Fibroblast of lung (primary cell): ENCODE measurements at places on chromosomes 5 and 9.

- DNase-seq = peak; percentile 49
These were observed 59.8 kb downstream of the SH3RF2 start for GRCh38 chr5:145996135-145996534.

DNA sequence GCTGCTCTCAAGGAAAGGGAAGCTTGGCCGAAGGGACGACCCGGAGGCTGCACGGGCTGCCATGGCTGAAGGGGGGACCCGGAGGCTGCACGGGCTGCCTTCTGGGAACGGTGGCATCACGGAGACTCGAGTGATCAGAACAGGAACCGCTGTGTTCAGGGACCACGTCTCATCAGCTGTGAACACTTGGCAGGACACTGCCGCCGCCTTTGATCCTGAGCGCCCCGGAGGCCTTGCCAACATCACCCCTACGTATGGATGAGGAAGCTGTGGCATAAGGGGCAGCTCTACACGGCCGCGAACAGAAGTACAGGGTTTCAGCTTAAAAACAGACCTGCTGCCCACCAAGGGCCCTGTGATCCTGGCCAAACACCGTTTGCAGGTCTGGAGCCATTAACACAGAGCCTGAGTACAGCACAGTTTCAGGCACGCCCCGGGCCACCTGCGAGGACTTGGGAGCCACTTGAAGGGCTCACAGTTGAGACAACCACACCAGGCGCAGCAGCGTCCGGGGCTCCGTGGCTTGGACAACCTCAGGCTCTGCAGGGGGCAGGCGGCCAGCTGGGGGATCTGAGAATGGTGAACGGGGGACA, 23.9 kb upstream of the TERT start:
- no peak for DNase-seq

DNA sequence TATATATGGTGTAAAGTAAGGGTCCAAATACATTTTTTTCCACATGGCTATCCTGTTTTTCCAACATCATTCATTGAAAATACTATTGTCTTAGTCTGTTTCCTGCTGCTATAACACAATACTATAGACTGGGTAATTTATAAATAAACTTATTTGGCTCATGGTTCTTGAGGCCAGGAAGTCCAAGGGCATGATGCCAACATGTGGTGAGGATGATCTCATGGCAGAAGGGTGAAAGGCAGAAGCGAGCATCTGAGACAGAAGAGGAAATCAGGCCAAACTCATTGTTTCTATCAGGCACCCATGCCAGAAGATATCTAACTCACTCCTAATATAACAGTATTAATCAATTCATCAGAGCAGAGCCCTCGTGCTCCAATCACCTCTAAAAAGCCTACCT, 42.6 kb downstream of the ANKRD55 start:
- peak; percentile 75 for DNase-seq

DNA sequence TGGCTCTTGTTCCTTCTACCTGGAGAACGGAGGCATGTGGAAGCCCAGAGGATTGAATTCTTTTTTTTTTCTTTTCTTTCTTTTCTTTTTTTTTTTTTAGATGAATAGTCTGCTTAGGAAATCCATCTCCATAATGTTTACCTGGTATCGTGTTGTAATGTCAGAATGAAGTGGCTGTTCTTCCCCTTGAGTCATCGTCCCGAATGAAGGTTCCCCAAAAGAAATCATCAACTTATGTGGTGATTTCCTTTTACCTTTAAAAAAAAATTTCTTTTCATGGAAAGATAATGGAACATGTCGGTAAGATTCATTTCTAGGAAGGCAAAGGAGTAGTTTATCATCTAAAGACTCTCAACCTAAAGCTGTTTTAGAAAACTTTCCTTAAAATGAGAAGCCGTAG, 59.7 kb downstream of the DOCK8 start:
- DNase-seq = no peak

DNA sequence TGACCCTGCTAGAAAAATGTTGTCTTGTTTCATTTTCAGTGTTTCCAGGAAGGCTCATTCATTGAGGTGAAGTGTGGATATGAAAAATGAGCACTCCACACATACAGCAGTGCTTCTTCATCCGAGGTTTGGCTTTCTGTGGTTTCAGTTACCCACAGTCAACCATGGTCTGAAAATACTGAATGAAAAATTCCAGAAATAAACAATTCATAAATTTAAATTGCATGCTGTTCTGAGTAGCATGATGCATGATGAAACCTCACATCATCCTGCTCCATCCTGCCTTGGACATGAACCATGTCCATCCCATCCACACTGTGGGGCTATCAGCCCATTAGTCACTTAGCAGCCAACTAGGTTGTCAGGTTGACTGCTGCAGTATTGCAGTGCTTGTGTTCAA, 10.4 kb upstream of the SLC45A2 start:
- DNase-seq = peak; percentile 60

- DNase-seq = peak; percentile 51
These were observed 17.6 kb downstream of the GM2A start for GRCh38 chr5:151270599-151270998.

DNA sequence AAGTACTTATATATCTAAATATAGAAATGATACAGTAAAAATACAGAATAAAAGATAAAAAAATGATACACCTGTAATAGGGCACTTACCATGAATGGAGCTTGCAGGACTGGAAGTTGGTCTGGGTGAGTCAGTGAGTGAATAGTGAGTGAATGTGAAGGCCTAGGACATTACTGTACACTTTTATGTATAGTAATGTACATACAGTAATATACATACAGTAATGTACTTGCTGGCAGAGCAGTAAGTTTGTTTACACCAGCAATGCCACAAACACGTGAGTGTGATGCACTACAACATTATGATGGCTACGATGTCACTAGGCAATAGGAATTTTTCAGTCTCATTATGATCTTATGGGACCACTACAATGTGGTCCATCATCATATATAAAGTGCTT, 34.2 kb downstream of the SUSD1 start:
- DNase-seq = no peak

DNA sequence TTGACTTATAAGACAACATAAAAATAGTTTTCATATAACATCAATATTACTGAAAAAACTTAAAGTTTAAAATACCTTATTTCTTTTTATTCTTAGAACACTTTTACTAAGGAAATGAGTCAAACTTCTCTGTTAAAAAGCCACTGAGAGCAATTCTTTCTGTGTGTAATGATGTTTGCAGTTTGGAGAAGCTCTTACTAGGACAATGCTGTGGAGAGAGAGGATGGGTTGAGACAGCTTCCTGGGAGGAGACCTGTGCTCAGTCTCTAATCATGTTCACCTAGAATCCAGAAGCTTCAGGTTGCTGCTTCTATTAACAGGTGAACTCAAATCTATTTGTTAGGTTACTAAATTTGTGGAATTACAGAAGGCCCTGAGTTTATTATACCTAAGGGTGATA, 198.5 kb downstream of the DNAH5 start:
- peak; percentile 4 for DNase-seq

DNA sequence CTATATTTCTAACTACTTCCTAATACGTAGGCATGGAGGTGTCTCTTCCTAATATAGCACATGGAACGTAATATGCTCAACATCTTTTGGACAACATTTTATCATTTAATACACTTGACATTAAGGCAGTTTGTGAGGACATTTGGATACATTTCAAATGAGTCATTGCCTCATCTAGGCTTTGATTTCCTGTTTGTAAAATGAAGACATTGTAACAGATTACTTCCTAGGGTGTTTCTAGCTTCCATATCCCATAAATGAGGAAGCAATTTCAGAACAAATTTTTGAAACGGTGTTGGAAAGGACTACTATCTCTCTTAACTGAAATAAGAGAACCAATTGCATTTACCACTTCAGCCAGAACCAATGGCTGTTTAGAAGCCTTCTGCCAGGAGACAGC, 38.7 kb downstream of the SLC28A3 start:
- DNase-seq = peak; percentile 46

GRCh38 chr9:114169952-114170770, 14.8 kb downstream of the COL27A1 start:
- no peak for DNase-seq

- DNase-seq = no peak
These were observed 15.8 kb downstream of the FBXW11 start for GRCh38 chr5:171990713-171991015.

DNA sequence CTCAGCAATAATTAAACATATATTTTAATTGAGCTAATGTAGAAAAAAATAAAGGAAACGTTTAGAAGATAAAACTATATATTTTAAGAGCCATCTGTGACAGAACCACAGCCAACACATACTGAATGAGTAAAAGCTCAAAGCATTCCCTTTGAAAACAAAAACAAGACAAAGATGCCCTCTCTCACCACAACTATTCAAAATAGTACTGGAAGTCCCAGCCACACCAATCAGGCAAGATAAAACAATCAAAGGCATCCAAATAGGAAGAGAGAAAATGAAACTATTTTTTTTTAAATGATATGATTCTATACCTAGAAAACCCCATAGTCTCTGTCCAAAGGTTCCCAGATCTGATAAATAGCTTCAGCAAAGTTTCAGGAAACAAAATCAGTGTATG, 262.0 kb downstream of the HTR1A start:
- DNase-seq = no peak

DNA sequence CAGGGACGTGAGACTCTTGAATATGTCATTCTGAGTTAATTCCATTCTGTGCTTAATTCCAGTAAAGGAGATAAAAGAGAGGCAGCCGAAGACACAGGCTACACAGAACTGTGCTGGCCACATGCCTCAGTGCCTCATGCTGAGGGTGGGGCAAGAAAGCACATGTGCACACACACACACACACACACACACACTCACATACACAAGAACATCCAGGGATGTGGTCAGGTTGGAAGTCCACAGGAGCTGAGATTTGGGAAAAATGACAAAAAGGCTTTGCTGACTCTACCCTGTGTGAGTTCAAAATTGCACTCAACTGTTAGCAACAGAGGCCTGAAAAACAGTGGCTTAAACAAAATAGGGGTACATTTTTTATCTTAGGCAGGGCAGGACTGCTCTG, 40.5 kb downstream of the ALG2 start:
- DNase-seq = peak; percentile 15

DNA sequence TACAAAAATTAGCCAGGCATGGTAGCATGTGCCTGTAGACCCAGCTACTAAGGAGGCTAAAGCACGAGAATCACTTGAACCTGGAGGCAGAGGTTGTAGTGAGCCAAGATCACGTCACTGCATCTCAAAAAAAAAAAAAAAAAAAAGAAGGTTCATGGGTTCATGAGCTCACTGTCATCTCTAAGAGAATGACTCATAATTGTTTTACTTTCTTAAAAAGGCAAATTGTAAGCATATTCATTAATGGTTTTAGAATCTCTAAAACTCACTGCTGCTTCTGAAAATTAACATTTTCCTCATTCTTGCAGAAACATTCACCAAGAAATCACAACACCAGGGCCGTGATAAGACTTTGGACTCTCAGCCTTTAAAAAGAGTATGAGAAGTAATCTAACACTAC, 103.6 kb downstream of the GNA14 start:
- no peak for DNase-seq
